ENCODE measurements at places on chromosomes 5 and 9. TPM values are rescaled to one million over a fixed set of nuclear protein-coding genes. Genes with fewer than 3 reads are reported as not detected.

DNA sequence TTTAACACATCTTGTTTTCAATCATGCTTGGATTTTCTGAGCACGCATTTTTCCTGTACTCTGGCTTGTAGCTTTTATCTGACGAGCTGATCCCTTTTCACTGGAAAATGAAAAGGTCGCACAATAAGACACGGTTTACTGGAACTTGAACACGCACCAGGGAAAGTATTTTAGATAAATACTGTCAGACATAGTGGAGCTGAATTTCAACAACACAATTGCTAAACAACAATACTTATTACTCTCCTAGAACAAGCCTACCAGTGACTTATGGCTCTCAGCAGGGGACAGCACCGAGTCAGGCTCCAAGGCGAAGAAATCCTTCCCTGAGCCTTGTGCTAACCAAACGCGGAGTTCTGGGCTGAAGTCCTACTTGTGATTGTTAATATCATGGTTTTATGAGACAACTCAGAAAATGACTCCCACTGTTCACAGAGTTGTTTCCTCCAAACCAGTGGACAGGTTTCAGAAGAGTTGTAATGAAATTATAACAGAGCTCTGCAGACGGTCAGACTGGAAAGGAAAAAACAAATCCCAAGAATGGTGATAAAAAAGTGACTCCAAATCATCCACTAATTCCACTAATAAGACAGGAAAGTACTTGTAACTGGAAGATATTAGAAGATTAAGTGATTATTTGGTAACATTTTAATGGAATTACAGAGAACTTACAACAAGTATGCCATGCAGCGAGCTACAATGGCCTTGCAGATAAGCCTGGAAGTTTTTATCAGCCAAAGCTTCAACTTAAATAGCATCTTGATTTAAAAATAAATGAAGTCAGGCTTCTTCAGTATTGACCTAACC is 359.6 kb downstream of the EBF1 start:
- H3K4me3 ChIP-seq = no peak overlapping the region
- no peaks in the 10 kb centered on the region for H3K36me3 ChIP-seq
- no peak for DNase-seq
- H3K27me3 ChIP-seq = no peaks in the 10 kb centered on the region
- H3K27ac ChIP-seq = no peak overlapping the region

GRCh38 chr5:129630101-129630500 is 117.8 kb upstream of the MINAR2 start:
- no peak overlapping the region for H3K27ac ChIP-seq
- no peaks in the 10 kb centered on the region for H3K27me3 ChIP-seq
- H3K4me1 ChIP-seq = no peaks in the 10 kb centered on the region

NR2F1-AS1 gene
- total RNA-seq = 2.7 TPM

- no peak overlapping the region for H3K27ac ChIP-seq
- H3K27me3 ChIP-seq = no peaks in the 10 kb centered on the region
- H3K4me1 ChIP-seq = no peaks in the 10 kb centered on the region
- DNase-seq = no peak
These were observed 111.6 kb downstream of the COL5A1 start for GRCh38 chr9:134753191-134753590.

ZSWIM6 gene
- total RNA-seq = 6.0 TPM

DNA sequence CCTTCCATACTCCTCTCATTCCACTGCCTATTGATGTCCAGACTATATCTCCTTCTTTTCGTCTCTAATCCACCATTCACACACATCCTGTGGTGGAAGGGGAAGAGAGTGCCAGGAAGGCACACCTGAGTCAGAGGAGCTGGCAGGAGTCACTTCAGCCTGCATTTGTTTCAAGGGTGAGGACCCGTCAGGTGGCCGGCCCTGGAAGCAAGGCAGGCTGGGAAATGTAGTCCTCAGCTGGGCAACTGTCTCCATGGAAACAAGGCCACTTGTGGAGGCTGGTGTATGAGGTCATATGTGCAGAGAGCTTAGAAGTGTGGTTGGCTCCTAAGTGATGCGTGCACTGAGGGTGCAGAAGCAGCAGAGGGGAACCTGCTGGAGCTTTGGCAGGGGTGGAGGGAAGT is 278.4 kb downstream of the NSG2 start:
- DNase-seq = peak; percentile 48
- peaks cover 6% of the 10 kb centered on the region for H3K27me3 ChIP-seq
- no peaks in the 10 kb centered on the region for H3K4me1 ChIP-seq
- H3K4me3 ChIP-seq = no peak overlapping the region
- no peaks in the 10 kb centered on the region for H3K36me3 ChIP-seq

DNA sequence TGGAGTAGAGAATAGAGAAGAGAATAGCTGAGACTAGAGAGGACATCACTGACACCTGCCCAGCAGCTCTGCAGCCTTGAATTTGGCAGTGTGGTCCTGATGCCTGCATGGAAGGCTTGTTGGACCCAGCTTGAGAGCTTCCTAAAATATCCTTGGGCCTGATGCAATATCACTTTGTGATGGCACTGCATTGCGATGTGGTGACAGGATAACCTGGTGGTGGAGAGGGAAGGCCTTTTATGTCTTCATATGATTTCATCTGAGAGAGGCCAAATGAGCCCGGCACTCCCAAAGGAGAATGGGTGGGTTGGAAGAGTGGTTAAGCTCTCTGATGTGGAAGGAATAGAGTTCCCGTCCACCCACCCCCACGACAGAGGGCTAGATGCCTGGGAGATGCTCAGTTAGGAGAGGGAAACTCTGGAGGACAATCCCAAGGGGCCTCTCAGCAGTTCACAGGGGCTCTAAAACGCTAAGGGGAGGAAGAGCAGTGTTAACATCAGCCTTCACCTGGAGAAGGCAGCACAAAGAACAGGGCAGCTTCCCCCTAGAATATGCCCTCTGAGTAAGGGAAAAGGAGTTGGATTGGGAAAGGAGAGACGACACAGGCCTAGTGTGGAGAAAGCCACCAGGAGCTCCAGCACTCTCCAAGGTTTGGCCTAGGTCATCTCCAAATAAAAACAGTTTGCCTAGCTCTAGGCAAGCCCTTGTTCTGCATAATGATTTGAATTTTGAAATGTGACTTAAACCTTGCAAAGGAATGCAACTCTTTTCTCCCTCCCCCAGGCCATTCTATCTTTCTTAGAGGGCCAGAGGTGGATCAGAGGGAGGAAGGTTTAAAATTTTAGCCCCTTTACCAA is 99.8 kb upstream of the SSBP2 start:
- no peak for DNase-seq
- peak overlapping the region; percentile 93 for H3K27ac ChIP-seq
- H3K4me3 ChIP-seq = no peak overlapping the region
- H3K4me1 ChIP-seq = peaks cover 41% of the 10 kb centered on the region
